ENCODE measurements at places on chromosomes 1 and 21.

DNA sequence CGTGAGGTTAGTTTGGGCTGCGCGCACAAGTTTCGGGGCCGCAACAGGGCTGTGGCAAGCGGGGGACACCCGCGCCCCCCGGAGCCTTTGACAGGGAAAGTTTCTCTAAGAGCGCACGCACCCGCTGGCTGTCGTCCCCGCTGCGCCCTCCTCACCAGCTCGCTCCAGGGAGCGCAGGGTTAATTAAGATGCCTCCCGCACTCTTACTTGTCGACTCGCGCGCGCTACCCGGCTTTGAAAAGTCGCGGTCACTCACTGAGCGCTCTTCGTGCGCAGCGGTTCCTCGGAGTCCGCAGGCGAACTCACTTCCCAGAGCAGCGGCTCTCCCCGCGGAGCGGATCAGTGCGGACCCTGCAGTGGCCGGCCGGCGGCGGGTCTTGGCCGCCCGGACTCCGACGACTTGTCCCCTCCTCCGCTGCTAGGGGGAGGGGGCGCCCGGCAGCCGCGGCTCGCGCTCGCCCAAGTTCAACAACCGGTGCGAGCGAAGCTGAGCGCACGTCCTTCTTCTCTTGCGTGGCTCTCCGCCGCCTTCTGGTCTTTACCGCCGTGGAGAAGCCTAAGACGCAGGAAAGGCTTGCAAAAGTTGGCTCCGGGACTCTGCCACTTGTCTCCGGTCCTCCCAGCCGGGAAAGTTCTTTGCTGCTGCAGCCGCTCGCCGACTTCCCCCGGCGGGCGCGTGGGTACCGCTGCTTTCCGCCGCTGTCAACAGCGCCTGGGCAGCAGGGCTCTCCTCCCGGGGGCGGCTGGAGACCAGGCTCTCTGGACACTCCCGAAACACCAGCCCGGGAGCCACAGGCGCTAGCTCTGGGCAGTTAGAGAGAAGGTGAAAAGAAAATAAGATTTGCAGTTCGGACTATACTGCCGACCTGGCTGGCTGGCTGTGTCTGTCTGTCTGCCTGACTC is 506 bp downstream of the JUN start:
- peak; percentile 18 for DNase-seq

GRCh38 chr1:218299416-218299815 is 14.3 kb downstream of the RRP15 start:
- no peak for DNase-seq

- DNase-seq, result no peak
Measured at GRCh38 chr1:110986407-110986891, 22.7 kb upstream of the LRIF1 start.

- no peak for DNase-seq
Measured at GRCh38 chr1:244897476-244898254, 33.3 kb upstream of the HNRNPU start.

GRCh38 chr1:10216090-10216749 is 5.8 kb downstream of the KIF1B start:
- no peak for DNase-seq

DNA sequence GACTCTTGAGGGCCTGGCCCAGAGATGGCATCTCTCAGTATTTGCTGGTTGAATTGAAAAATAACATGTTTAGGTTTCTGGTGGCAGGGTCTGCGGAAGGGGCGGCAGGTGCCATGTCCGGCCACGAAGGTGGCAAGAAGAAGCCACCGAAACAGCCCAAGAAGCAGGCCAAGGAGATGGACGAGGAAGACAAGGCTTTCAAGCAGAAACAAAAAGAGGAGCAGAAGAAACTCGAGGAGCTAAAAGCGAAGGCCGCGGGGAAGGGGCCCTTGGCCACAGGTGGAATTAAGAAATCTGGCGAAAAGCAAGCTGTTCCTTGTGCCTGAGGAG is 14.3 kb upstream of the FGR start:
- DNase-seq, result no peak

DNA sequence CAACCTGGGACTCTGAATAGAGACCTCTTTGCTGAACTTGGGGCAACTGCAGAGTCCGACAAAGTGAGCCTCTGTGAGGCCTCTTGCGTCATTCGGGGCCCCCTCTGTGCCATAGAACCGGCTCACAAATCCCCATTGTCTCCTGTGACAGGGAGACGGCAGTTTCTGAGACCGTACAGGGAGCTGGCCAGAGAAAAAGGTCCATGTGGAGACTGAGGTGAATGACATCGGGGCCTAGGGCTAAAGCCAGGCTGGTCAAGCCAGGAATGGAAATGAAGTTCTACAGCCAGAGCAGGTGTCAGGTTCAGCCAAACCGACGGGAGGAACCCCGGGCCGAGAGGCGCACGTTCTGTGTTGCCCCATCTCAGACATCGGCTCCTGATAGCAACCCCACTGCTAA is 37.1 kb upstream of the TRIM67 start:
- no peak for DNase-seq

DNA sequence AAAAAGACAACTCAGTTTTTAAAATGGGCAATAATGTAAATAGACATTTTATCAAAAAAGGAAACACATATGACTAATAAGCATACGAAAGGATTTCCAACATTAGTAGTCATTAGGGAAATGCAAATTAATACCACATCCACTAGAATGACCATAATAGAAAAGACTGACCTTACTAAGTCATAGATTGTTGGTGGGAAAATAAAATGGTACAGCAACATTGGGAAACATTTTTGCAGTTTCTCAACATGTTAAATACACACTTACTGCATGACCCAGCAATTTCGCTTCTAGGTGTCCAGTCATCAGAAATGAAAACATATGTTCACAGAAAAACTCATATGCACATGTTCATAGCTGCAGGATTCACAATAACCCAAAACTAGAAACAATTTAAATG is 29.9 kb upstream of the SLC44A3 start:
- DNase-seq, result no peak

GRCh38 chr21:31293986-31294385 is 50.1 kb downstream of the TIAM1 start:
- DNase-seq, result peak; percentile 34
